ENCODE measurements at places on chromosomes 11 and 22.

GRCh38 chr11:36376888-36377758, 81.0 kb downstream of the PRR5L start:
- peaks cover 81% of the 10 kb centered on the region for H3K27me3 ChIP-seq
- peak; percentile 76 for DNase-seq
- no peak overlapping the region for H3K27ac ChIP-seq
- peak overlapping the region; percentile 90 for H3K4me3 ChIP-seq

DNA sequence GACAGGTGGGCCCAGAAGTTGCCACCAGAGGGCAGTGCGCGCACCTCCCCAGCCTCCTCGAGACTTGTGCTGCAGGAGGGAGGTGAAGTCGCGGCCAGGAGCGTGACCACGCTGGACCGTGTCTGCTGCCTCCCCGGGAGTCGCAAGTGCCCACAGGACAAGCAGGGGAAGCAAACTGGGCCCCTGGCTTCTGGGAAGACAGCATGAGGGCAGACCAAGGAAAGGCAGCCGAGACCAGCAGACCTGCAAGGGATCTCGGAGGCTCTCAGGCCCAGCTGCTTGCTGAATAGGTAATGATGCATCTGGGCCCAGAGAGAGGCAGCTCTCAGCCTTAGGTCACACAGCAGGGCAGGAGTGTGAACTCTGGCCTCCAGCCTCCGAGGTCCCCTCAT, 17.0 kb upstream of the IL2RB start:
- H3K27ac ChIP-seq: no peak overlapping the region
- H3K4me1 ChIP-seq: peaks cover 16% of the 10 kb centered on the region
- peak; percentile 84 for DNase-seq

DNA sequence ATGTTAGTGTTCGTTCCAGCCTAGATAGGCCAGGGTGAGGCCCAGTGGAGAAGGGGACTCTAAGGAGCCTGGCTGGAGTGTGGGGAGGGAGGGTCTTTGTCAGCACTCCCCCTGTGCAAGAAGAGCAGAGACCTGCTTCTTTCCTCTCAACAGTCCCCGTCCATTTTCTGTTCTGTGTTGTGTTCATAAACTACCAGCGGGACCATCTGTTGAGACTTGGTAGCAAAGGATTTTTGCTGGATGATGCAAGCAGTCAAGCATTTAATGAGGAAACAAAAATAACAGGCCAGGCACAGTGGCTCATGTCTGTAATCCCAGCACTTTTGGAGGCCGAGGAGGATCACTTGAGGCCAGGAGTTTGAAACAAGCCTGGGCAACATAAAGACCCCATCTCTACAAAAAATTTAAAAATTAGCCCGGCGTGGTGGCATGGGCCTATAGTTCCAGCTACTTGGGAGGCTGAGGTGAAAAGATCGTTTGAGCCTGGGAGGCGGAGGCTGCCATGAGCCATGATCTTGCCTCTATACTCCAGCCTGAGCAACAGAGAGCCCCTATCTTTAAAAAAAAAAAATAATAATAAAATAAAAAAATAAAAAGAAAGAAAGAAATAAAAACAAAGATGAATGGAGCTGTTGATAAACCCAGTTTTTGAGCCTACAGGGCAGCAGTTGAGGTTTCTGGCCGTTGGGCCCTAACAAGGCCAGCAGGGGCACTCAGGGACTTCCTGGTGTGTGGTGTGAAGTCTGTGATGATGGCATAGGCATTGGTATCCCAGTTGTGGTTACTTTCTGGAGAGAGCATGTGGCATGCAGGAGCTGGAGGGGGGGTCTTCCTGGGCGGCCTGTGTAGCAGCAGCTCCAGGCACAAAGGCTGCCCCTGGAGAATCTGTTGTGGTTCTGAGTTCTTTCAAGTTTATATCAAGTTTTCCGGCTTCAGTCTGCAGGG, 1.7 kb upstream of the TXNRD2 start:
- peaks cover 27% of the 10 kb centered on the region for H3K4me1 ChIP-seq
- DNase-seq: no peak
- peaks cover 7% of the 10 kb centered on the region for H3K36me3 ChIP-seq
- H3K27ac ChIP-seq: peak overlapping the region; percentile 91
- H3K27me3 ChIP-seq: no peaks in the 10 kb centered on the region
- peak overlapping the region; percentile 78 for H3K4me3 ChIP-seq

DNA sequence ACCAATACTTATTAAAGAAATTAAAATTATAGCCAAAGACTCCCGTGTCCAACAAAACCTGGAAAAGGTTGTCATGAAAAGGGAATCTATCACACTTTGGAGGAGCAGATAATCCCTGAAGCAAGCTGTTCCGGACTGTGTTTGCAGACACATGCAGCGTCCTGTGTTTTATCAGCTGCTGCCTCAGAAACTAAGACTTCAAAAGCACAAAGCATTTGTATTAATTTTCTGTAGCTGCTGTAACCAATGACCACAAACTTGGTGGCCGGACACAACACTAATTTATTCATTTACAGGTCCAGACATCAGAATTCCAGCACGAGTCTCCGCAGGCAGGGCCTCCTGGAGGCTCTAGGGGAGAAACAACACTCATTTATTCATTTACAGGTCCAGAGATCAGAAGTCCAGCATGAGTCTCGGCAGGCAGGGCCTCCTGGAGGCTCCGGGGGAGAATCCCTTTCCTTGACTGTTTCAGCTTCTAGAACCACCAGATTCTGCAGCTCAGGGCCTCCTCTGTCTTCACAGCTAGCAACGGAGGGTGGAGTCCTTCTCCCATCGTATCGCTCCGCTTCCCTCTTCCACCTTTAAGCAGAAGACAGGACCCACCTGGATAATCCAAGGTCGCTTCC, 465.3 kb downstream of the BRD1 start:
- H3K27ac ChIP-seq: no peak overlapping the region
- H3K27me3 ChIP-seq: no peaks in the 10 kb centered on the region
- DNase-seq: no peak
- no peaks in the 10 kb centered on the region for H3K4me1 ChIP-seq
- no peak overlapping the region for H3K4me3 ChIP-seq

DNA sequence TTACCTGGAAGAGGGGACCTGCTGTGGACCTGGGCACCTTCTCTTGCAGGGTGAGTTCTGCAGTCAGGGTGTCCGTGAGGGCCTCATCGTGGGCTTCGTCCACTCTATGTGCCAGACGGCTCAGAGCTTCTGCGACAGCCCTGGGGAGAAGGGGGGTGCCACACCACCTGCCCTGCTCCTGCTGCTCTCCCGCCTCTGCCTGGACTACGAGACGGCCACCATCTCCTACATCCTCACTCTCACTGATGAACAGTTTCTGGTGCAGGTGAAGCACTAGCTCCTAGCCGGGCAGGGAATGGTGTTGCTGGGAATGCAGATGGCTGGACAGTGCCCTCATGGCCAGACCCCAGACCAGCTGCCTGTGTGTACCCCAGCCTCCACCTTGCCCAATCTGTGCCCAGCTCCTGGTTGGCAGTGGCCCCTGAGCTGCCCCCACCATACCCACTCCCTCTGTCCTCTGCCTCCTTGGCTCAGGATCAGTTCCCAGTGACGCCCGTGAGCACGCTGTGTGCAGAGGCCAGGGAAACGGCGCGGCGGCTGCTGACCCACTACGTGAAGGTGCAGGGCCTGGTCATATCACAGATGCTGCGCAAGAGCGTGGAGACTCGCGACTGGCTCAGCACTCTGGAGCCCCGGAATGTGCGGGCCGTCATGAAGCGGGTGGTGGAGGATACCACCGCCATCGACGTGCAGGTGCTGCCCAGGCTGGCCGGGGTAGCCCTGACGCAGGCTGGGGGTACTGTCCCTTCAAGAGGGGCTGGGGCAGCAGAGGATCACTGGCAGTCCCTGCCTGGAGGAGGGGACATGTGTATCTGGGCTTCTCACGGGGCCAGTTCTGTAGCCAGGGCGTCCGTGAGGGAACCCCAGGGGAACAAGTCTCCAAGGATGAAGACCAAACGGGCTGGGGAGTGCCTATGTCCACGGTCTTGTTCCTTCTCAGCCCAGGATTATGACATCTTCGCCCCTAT, 2.2 kb upstream of the TM7SF2 start:
- no peaks in the 10 kb centered on the region for H3K27me3 ChIP-seq
- H3K4me1 ChIP-seq: peaks cover 17% of the 10 kb centered on the region
- peaks cover 3% of the 10 kb centered on the region for H3K36me3 ChIP-seq
- no peak overlapping the region for H3K4me3 ChIP-seq
- DNase-seq: no peak

DNA sequence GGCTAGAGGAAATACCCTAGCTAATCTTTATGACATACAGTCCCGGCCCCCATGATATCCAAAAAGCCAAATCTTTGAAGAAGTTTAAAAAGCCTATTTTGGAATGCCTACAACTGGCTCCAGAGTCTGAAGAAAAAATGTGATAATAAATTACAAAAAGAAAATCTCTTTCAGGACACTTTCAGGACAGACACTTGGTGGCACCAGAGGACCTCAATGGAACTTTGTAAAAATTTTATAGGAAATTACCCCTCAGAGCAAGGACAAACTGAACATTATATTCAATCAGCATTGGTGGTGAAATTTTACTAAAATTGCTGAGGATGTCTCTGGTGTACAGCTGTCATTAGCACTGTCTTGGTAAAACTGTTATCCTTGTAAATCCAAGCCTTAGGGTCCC, 81.0 kb downstream of the CCDC73 start:
- DNase-seq: no peak
- H3K4me1 ChIP-seq: no peaks in the 10 kb centered on the region
- peaks cover 6% of the 10 kb centered on the region for H3K27me3 ChIP-seq
- H3K4me3 ChIP-seq: no peak overlapping the region
- H3K36me3 ChIP-seq: no peaks in the 10 kb centered on the region
- H3K27ac ChIP-seq: no peak overlapping the region

DNA sequence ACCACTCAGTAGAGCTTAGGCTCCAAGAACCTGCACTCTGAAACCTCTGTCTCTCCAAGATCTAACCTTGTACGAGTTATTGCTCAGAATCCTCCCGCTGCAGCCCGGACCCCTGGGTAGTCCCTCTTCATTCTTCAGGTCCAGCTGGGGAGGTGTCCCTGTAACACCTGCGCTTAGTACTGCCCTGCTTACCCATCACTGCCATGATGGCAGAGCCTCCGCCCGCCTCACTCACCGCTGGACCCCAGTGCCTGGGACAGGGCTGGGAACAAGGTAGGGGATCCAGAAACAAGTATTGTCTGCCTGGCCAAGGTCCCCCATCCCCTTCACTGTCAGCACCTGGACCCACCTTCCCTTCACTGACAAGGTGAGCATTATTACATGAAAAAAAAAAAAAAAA, 50.3 kb downstream of the THAP12 start:
- H3K36me3 ChIP-seq: peaks cover 18% of the 10 kb centered on the region
- H3K4me3 ChIP-seq: no peak overlapping the region
- H3K4me1 ChIP-seq: peaks cover 11% of the 10 kb centered on the region
- peaks cover 5% of the 10 kb centered on the region for H3K27me3 ChIP-seq
- H3K27ac ChIP-seq: no peak overlapping the region

DNA sequence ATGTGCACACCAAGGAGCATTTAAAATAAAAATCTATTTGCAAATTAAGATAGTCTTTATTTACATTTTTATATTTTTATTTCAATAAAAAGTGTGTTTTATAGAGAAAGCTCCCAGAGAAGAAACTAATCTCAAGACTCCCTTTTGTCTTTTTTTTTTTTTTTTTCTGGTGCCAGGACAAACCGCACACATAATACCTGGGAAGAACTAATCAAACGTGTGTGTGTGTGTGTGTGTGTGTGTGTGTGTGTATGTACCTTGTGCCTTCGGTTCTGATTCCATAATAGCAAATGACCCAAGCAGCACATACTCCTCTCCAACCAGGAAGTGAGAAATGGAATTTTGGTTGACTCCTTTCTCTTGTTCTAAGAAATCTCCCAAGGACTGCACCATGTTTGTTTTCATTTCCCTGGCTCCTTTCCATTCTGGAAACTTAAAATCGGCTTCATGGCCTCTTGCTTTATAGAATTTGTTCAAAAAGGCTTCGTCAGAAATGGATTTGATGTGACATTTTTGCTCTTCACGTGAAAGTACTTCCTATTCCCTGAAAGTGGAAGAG, 65.3 kb downstream of the ST3GAL4 start:
- H3K27me3 ChIP-seq: peaks cover 8% of the 10 kb centered on the region
- H3K36me3 ChIP-seq: no peaks in the 10 kb centered on the region
- DNase-seq: no peak
- no peak overlapping the region for H3K4me3 ChIP-seq

DNA sequence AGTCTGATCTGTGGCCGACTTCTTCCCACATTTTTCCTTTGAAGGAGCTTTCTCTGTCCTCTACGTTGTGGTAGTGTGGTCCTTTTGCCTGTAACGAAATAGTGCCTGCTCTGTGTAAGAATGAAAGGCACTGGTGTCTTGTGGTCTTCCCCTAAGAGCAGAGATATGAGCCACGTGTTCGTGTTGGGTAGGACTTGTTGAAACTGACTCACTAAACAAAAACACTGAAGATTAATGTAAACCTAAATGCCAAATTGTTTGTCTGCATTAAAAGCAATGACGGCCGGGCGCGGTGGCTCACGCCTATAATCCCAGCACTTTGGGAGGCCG, 10.1 kb upstream of the RPS3 start:
- H3K4me3 ChIP-seq: no peak overlapping the region
- DNase-seq: no peak
- no peak overlapping the region for H3K27ac ChIP-seq
- no peaks in the 10 kb centered on the region for H3K36me3 ChIP-seq
- H3K27me3 ChIP-seq: peaks cover 2% of the 10 kb centered on the region

GRCh38 chr11:33403344-33403743, 146.2 kb downstream of the HIPK3 start:
- 0 out of 2 replicates have a peak overlapping the region, but pooled peaks have one; percentile 26 for H3K27ac ChIP-seq
- no peaks in the 10 kb centered on the region for H3K4me1 ChIP-seq
- H3K4me3 ChIP-seq: no peak overlapping the region
- H3K27me3 ChIP-seq: no peaks in the 10 kb centered on the region
- H3K36me3 ChIP-seq: no peaks in the 10 kb centered on the region

- no peak overlapping the region for H3K4me3 ChIP-seq
- no peak for DNase-seq
- no peak overlapping the region for H3K27ac ChIP-seq
Observed at GRCh38 chr11:43930868-43931716, 11.3 kb upstream of the C11orf96 start.

- DNase-seq: no peak
- H3K36me3 ChIP-seq: no peaks in the 10 kb centered on the region
- H3K27me3 ChIP-seq: peaks cover 12% of the 10 kb centered on the region
- H3K27ac ChIP-seq: no peak overlapping the region
Observed at GRCh38 chr11:114232400-114233059, 63.7 kb upstream of the NNMT start.

DNA sequence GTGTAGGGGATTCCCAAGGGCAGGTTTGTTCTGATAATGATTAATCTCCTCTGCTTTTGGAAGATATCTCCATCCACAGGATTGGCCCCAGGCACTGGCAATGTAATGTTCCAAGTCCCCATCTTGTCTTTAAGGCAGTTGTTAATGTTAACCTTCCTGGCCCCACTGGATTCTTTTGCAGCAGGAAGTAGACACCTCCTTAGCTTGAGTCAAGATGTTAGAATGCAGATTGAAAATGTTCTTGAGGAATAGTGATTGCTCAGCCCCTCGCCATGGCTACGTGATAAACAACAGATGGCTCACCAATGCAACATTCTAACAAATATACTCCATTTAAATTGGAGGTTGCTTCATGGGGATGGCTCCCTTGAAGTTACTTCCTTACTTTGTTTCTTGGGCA, 7.3 kb downstream of the HEPHL1 start:
- no peak overlapping the region for H3K27ac ChIP-seq
- H3K36me3 ChIP-seq: no peaks in the 10 kb centered on the region
- H3K4me1 ChIP-seq: peaks cover 4% of the 10 kb centered on the region
- H3K27me3 ChIP-seq: 0 out of 2 replicates have a peak, but pooled peaks cover 3% of the 10 kb centered on the region

GRCh38 chr11:450809-451451, 851 bp downstream of the PTDSS2 start:
- peak; percentile 59 for DNase-seq
- peaks cover 3% of the 10 kb centered on the region for H3K27me3 ChIP-seq
- peak overlapping the region; percentile 99 for H3K4me3 ChIP-seq
- H3K4me1 ChIP-seq: peaks cover 28% of the 10 kb centered on the region
- peak overlapping the region; percentile 86 for H3K27ac ChIP-seq

Data from WTC11 (cell line).